ENCODE measurements at places on chromosomes 2 and 18.

DNA sequence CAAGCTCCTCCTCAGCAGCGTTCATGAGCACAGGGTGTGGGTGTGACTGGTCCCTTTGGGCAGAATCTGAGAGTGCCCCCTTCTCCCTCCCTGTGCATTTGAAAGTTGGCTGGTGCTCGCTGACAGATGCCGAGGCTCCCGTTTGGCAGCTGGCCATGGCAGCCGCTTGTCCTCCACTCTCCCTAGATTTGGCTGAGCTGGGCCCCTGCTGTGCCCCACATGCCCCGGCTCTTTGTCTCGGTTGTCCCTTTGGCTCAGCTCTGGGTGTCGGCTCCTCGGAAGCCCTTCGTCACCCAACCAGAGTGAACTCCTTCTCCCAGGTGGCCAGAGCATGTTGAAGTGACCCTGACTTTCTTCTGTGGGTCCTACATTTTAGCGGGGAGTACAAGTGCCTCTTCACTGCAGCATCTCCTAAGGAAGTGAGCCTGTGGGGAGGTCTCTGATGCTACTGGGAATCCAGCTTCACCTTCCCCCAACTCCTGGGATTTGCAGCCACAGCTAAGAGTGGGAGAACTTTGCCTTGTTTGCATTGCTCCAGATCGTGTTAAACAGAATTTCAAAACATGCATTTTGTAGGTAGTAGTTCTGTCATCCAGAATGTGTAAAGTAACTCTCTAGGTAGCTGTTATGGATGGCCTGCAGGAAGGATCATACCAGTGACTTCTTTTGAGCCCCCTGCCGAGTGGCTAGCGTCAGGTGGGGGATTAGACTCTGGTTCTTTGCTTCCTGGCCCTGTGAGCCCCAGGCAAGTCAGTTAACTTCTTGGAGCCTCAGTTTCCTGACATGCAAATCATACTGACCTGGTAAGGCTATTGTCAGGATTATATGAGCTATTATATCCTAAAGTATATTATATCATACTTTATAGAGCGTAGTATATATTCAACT is 24.2 kb downstream of the HPCAL1 start:
- no peak for DNase-seq

GRCh38 chr2:8515864-8516533 is 165.9 kb upstream of the ID2 start:
- DNase-seq: no peak

GRCh38 chr2:239966853-239967552 is 58.1 kb downstream of the NDUFA10 start:
- DNase-seq: no peak

- DNase-seq: no peak
These were observed 92.8 kb upstream of the NRP2 start for GRCh38 chr2:205589479-205589878.

DNA sequence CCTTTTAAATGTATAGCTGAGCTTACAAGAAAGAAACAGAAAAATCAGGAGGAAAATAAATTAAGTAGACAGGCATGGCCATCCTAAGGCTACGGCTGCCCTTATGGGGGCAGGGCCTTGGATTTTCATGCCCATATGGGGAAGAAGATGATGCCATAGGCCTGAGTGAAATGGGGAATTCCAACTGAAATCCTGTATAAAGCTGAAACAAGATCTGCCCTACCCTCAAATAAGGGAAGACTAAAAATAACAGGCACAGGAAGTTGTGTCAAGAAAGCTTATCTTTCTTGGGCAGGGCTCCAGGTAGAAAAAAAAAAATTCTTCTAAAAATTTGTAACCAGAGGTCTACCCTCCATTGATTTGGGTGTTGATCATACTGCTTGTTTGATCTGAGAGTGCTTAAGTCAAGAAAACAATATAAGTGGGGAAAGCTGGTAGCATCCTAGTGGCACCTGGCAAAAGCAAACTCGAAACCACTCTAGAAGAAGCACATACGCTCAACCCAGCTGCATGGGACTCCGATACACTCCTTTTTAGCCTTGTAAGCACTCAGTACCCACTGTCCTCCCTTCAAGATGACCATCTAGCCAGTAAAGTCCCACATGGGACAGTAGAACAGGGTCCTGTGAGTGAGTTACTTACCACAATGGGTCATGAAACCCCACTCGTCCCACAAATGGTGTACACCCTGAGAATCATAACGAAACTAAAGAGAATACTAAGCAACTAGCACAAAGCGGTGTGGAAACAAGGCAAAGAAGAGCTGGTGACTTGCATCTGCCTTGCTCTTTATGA is 22.3 kb downstream of the DNAH7 start:
- DNase-seq: no peak

DNA sequence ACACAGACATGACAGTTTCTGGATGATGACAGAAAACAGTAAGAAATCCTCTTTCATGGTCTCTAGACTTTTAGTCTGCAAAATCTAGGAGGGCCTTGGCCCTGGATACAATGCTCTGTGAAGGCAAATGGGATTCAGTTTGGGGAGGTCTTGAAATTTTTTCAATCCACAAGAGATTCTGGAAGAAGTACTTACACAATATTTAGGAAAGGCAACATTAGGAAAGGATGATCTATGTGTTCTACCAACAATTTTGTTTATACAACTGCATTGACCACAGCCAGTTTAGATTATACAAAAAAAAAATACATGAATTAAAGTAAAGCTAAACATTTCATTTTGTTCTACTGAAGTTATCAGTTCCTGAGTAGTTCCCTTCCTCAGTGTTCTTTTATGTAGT is 208.0 kb downstream of the SRBD1 start:
- DNase-seq: no peak

GRCh38 chr2:204109681-204110080 is 173.1 kb downstream of the ICOS start:
- no peak for DNase-seq

- DNase-seq: no peak
These were observed 360.0 kb upstream of the KCNJ3 start for GRCh38 chr2:154338352-154338967.

DNA sequence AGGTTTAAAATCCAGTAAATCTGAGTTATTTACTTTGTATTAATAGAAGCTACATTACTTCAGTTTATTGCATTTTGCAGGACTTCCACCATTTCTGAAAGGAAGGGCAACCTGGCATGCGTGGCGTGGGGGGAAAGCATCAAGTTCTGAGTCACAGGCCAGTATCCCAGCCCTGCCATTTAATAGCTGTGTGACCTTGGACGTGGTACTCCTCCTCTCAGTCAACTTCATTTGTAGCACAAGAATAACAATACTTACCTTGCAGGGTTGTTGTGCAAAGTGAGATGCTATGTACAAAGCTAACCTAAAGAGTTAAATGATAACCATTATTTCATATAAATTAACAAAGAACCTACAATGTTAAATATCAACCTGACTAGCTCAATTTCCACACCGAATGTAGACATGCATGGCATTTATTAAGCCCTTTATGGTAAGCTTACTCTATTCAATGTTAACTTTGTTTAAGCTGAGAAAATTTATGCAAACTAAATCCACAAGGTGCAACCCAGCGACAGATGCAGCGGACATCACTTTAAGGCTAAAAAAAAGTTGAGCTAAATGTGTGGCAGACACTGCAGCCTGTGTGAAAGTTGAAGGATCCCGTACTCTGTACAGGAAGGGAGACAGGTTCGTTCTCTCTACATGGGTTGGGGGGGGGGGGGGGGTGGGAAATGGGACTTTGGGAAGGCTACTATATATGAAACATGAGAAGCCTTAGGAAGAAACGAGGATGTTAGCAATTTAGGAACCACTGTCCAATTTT is 17.2 kb upstream of the STPG4 start:
- DNase-seq: no peak

DNA sequence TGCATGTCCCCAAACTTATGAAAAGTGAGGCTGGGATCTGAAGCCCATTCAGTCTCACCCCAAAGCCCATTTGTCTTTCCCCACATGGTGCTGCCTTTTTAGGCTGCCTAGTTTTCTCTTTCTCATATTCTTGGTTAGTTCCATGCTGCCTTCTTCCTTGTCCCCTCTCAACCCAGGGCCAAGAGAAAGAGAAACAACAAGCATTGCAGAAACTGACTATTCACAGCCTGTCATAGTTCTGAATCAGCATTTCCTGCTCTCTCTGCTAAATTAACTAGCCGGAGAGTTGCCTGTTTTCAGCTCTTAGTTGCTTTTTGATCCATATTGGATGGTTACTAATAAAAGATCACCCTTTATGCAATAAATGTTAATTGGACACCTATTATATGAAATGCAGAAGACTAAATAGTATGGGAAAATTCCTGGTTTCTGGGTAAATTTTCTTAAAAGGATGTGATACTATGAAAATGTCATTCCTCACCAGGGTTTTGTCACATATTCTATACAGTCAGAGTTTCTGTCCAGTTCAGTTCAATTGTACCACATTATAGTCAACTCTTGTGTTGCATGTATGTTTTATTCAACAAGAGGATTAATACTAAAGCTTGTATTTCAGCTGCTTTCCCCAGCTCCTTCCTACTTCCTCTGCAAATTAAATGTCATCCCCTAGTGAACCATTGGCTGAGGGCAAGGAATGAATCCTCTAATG is 246.5 kb downstream of the GALR1 start:
- no peak for DNase-seq

GRCh38 chr2:74383254-74383653 is 3.1 kb upstream of the DCTN1 start:
- no peak for DNase-seq

- DNase-seq: no peak
These were observed 140.5 kb downstream of the TSN start for GRCh38 chr2:121895723-121896571.

- no peak for DNase-seq
These were observed 94.4 kb downstream of the FANCL start for GRCh38 chr2:58146707-58147106.

DNA sequence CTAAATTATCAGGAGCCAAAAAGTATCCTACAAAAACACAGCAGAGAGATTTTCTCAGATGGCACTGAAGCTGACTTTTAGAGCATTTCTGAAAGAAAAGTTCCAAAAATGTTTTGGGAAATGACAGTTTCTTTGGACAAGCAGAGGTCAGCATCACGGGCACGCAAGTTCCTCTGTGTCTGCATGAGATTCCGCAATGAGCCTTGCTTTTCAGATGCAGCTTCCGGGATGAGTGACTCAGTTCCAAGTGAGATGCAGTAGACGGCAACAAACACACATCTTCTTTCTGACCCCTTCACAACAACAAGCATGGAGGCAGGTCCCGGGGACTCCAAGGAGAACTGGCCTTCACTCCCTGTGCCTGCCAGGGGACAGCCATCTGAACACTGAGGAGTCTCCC is 76.6 kb downstream of the EIPR1 start:
- no peak for DNase-seq

GRCh38 chr2:111168528-111169239 is 48.0 kb downstream of the BCL2L11 start:
- DNase-seq: no peak

DNA sequence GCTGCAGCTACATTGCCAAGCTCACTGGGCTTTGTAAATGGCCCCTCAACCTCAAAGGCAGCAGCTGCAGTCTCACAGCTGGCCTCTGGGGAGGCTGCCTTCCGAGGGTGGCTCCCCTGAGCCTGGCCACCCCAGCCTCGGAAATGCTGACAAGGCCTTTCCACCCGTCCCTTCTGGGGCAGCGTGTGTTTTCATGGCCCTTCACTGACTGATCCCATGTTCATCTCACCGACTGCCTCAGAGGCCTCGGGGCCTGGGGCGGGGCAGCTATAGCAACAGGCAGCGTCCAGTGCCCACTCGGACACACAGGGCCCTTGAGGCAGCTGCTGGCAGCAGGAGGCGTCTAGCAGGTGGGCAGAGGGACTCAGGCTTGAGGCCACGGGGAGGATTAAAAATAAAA is 149.7 kb downstream of the GLI2 start:
- DNase-seq: no peak

DNA sequence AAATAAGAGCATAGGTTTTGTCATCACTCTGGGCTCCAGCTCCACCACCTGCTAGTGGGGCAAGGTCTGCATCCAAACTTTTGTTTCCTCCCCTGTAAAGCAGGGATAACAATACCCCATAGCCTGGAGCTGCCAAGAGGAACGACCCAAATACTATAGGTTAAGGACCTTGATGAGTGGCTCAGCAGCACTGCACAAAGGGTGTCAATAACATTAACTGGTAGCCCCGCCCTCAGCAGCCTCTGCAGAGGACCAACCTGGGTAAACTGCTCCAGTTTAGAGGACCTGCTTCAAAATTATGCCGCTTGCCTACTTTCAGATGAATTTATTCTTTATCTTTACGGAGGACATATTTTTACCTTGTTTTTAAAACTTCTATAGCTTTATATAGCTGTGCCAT is 65.8 kb upstream of the RIOK3 start:
- no peak for DNase-seq

GRCh38 chr2:201257381-201257955 is 2.9 kb upstream of the CASP8 start:
- no peak for DNase-seq

DNA sequence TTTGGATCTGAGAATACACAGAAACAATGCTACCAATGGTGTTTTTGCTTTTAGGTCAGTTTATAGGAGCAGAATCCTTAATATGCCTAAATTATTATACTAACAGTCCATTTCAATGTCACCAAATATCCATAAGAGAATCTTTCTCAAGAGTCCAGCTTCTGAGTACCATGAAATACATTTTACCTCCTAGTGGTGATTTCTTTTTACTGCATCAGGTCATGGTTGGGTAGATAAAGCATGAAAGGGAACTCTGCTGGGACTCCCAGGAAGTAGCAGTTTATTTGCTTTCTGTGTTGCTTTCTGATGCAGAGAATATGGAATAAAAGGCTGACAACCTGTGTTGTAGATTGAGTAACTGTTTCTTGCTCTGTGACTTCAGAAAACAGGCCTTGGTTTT is 115.6 kb downstream of the PPP1R1C start:
- no peak for DNase-seq

DNA sequence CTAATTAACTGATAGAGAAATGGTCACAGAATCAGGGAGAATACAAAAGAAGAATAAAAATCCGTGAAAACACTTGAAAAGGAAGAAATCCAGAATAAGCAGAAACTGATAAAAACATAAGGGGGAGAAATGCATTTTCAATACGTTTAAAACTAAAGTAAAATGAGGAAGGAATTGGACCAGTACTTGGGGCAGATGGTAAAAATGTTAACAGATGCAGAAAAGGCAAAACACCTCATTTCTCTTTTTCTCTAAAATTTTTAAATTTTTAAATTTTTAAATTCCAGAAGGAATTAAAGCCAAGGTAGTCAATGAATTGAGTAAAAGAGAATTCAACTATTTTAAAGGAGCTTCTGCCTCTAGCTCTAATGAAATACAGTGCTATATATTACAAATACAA is 353.9 kb downstream of the METTL4 start:
- DNase-seq: no peak

GRCh38 chr18:48777026-48777743 is 173.6 kb downstream of the SMAD7 start:
- no peak for DNase-seq

DNA sequence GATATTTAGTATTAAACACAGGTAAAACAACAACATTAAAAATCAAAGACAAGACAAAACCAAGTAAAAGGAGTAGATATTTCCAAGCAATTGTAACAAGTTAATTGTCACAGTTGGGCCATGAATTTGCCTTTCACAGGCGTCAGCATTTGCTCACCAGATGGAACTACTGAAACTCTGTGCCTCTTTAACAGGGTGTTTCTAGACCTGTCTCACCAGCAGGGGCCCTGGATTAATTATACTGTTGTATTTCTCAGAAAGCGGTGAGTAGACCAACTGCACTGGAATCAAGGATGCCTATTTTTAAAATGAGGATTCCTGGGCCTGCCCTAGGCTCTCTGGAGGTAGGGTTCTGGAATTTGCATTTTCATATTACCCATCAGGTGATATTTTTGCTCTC is 92.6 kb downstream of the UPP2 start:
- no peak for DNase-seq

All from caudate nucleus (tissue), 63 donors.